ENCODE measurements at places on chromosomes 5 and 9. TPM values are rescaled to one million over a fixed set of nuclear protein-coding genes. Genes with fewer than 3 reads are reported as not detected.

DNA sequence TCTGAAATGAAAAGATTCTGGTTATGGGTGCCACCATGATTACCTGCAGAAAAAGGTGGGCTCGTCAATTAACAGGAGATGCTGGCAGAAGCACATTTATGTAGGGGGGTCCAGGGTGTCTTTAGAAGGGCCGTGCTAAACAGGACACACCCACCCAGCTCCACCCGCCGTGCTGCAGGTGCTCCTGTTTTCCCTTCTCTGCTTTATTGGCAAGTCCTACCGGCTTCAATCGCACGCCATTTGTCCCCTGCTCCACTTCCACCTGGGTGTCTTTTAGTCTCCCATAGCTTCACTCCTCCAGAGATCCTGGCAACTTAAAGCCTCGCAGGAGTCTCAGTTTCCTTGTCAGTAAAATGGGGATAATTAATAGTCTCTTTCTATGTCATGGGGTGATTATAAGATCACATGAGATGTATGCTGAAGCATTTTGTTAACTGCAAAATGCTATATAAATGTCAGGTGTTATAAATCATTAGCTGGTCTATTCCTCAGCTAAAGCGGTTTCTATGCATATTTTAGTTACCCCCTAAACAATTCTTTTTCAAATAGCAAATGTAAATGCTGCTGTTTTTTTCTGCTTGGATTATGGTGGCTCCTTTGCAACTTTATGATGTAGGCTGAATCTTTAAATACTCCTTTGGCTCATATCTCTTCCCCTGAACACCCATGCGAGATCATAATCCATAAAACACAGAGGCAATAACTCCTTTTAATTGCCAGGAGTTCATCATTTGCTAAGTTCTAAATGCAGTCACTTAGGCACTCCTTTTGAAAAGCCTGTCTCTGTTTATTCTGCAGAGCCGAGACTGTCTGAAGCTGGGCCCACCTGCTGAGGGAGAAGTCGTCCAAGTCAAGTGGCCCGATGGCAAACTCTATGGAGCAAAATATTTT lies 406.9 kb downstream of the KDM4C start:
- DNase-seq, result no peak

DNA sequence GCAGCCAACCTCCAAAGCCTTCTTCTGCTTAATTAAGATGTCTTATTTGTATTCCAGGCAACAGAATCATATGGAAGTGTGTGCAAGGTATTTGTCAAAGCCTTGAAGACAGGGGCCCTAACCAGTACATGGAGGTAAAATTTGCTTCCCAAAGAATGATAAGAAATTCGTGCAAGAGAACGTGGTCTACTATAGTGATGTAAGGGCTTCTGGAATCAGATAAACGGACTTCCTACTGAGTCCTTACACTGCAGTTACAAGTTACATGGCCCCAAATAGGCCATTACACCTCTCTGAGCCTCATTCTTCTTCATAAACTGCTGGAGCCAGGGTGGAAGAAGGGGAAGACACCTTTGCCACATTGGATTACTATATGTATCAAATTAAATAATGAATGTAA lies 15.9 kb upstream of the ISOC1 start:
- no peak for DNase-seq

- no peak for DNase-seq
These were observed 158.6 kb upstream of the GNA14 start for GRCh38 chr9:77806741-77807140.

- DNase-seq, result no peak
These were observed 165.5 kb upstream of the CD180 start for GRCh38 chr5:67361932-67362729.

- peak; percentile 36 for DNase-seq
These were observed 2.5 kb downstream of the MGAT1 start for GRCh38 chr5:180799902-180800801.

- DNase-seq, result no peak
These were observed 1.9 kb downstream of the SPARC start for GRCh38 chr5:151684690-151685361.

The PPP2R2B gene
- polyA plus RNA-seq, result 41.0 TPM

Measured in immature natural killer cell (primary cell).